CD8-positive, alpha-beta memory T cell (primary cell): ENCODE measurements at places on chromosomes 7 and 10.

- H3K4me3 ChIP-seq = no peak overlapping the region
- H3K4me1 ChIP-seq = no peaks in the 10 kb centered on the region
- H3K27me3 ChIP-seq = no peaks in the 10 kb centered on the region
- no peak overlapping the region for H3K27ac ChIP-seq
- DNase-seq = no peak
- no peaks in the 10 kb centered on the region for H3K36me3 ChIP-seq
Observed at GRCh38 chr10:42883993-42884983, 101.7 kb downstream of the BMS1 start.

- H3K4me3 ChIP-seq = no peak overlapping the region
- H3K36me3 ChIP-seq = no peaks in the 10 kb centered on the region
Observed at GRCh38 chr10:112715581-112715980, 234.5 kb upstream of the TCF7L2 start.

- H3K27ac ChIP-seq = no peak overlapping the region
- H3K27me3 ChIP-seq = no peaks in the 10 kb centered on the region
- no peaks in the 10 kb centered on the region for H3K36me3 ChIP-seq
- no peak overlapping the region for H3K4me3 ChIP-seq
- H3K4me1 ChIP-seq = no peaks in the 10 kb centered on the region
Observed at GRCh38 chr7:46468753-46469356, 547.8 kb upstream of the IGFBP3 start.

GRCh38 chr7:613442-614140 lies 93.9 kb upstream of the PDGFA start:
- H3K4me1 ChIP-seq = peaks cover 56% of the 10 kb centered on the region
- H3K27ac ChIP-seq = no peak overlapping the region
- H3K4me3 ChIP-seq = no peak overlapping the region
- H3K36me3 ChIP-seq = no peaks in the 10 kb centered on the region
- DNase-seq = no peak

DNA sequence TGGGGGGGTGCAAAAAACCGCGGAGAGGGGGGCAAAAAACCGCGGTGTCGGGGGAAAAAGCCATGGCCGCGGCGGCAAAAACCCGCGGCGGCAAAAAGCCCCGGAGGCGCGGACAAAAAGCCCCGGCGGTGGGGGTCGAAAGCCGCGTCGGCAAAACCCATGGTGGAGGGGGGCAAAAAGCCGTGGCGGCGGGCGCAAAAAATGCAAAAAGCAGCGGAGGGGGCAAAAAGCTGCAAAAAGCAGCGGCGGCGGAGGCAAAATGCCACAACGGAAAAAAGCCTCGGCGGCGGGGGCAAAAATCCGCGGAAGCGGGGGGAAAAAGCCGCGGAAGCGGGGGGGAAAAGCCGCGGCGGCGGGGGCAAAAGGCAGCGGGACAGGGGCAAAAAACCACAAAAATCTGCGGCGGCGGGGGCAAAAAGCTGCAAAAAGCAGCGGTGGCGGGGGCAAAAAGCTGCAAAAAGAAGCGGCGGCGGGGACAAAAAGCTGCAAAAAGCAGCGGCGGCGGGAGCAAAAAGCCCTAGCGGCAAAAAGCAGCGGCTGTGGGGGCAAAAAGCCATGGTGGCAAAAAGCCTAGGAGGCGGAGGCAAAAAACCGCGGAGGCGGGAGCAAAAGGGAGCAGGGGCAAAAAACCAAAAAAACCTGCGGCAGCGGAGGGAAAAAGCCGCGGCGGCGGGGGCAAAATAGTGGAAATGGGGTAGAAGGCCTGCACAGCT lies 418.9 kb downstream of the ZNF716 start:
- no peaks in the 10 kb centered on the region for H3K27me3 ChIP-seq
- no peak overlapping the region for H3K4me3 ChIP-seq
- no peak for DNase-seq
- no peak overlapping the region for H3K27ac ChIP-seq
- H3K4me1 ChIP-seq = no peaks in the 10 kb centered on the region
- no peaks in the 10 kb centered on the region for H3K36me3 ChIP-seq

- peaks cover 52% of the 10 kb centered on the region for H3K36me3 ChIP-seq
- no peak overlapping the region for H3K27ac ChIP-seq
- no peak overlapping the region for H3K4me3 ChIP-seq
Observed at GRCh38 chr10:78004215-78005026, 24.9 kb downstream of the POLR3A start.

GRCh38 chr10:87634311-87634710 lies 25.4 kb upstream of the PAPSS2 start:
- no peak overlapping the region for H3K27ac ChIP-seq
- H3K27me3 ChIP-seq = no peaks in the 10 kb centered on the region
- no peaks in the 10 kb centered on the region for H3K36me3 ChIP-seq
- H3K4me3 ChIP-seq = no peak overlapping the region
- DNase-seq = no peak

DNA sequence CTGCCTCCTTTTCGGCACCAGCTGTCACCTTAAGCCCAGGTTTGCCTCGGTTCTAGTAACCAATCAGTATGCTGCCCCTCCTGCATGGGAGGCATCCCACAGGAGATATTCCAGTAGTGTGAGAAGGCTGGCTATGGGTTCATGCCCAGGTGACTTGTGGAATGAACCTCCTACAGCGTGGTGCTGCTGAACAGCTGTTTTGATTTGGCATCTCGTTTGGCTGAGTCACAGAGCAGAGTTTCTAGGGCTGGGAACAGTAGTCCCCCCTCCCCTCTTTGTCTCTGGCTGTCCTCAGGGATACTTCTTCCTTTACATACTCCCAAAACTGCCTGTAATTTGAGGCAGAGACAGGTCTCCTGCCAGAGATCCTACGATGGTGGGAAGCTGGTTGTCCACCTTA lies 16.1 kb downstream of the R3HCC1L start:
- H3K4me3 ChIP-seq = no peak overlapping the region
- H3K36me3 ChIP-seq = no peaks in the 10 kb centered on the region
- no peaks in the 10 kb centered on the region for H3K4me1 ChIP-seq
- H3K27me3 ChIP-seq = no peaks in the 10 kb centered on the region

GRCh38 chr7:26197153-26198115 lies 3.1 kb downstream of the HNRNPA2B1 start:
- no peak for DNase-seq
- peak overlapping the region; percentile 50 for H3K4me3 ChIP-seq
- H3K36me3 ChIP-seq = peaks cover 63% of the 10 kb centered on the region
- no peaks in the 10 kb centered on the region for H3K27me3 ChIP-seq
- peaks cover 53% of the 10 kb centered on the region for H3K4me1 ChIP-seq

- no peak overlapping the region for H3K4me3 ChIP-seq
- no peaks in the 10 kb centered on the region for H3K36me3 ChIP-seq
- H3K27ac ChIP-seq = no peak overlapping the region
- no peaks in the 10 kb centered on the region for H3K4me1 ChIP-seq
- H3K27me3 ChIP-seq = no peaks in the 10 kb centered on the region
- no peak for DNase-seq
Observed at GRCh38 chr7:83486536-83486935, 162.4 kb downstream of the SEMA3E start.

GRCh38 chr10:26090762-26091161 lies 125.8 kb upstream of the GAD2 start:
- no peaks in the 10 kb centered on the region for H3K4me1 ChIP-seq
- no peak overlapping the region for H3K4me3 ChIP-seq
- H3K27ac ChIP-seq = no peak overlapping the region
- no peaks in the 10 kb centered on the region for H3K36me3 ChIP-seq
- DNase-seq = no peak

DNA sequence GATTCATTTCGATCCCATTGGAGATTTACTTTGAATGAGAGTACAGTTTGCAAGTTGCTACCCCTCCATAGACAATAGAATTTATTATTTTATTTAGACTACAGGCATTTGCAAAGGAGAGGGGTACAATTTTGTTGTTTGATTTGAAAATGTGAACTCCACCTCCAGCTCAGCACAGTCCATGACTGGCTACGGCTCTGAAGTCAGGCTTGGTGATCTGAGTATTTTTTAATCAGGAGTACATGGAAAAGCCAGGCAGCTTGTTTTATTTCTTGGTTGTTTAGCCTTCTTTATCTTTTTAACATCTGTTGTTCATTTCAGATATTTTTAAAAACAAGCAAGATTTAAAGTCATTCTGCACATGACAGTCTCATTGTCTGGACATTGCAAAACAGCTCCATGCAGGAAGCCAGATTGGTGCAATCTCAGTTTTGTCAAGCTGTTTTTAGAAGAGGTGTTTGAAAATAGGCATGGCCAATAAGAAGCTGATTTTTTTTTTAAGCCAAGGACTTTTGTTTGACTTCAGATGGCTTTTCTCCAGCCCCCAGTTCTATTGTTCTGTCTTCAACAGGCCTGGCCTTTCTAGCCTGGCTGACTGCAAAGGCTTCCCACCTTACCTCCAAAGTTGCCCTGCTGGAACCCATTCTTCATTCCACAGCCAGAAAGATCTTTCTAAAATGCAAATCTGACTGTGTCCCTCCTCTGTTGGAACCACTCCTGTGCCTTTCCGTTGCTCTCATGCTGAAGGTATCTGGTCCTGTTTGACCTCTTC lies 12.2 kb downstream of the PLXDC2 start:
- H3K27ac ChIP-seq = no peak overlapping the region
- no peak for DNase-seq
- no peaks in the 10 kb centered on the region for H3K36me3 ChIP-seq
- H3K4me3 ChIP-seq = no peak overlapping the region
- H3K4me1 ChIP-seq = no peaks in the 10 kb centered on the region

- peaks cover 6% of the 10 kb centered on the region for H3K4me1 ChIP-seq
- no peak overlapping the region for H3K4me3 ChIP-seq
- no peaks in the 10 kb centered on the region for H3K27me3 ChIP-seq
- no peak overlapping the region for H3K27ac ChIP-seq
- DNase-seq = no peak
Observed at GRCh38 chr10:132392184-132392800, 4.7 kb upstream of the PWWP2B start.

GRCh38 chr10:129942391-129942790 lies 21.7 kb downstream of the EBF3 start:
- DNase-seq = no peak
- H3K27ac ChIP-seq = no peak overlapping the region
- no peak overlapping the region for H3K4me3 ChIP-seq

DNA sequence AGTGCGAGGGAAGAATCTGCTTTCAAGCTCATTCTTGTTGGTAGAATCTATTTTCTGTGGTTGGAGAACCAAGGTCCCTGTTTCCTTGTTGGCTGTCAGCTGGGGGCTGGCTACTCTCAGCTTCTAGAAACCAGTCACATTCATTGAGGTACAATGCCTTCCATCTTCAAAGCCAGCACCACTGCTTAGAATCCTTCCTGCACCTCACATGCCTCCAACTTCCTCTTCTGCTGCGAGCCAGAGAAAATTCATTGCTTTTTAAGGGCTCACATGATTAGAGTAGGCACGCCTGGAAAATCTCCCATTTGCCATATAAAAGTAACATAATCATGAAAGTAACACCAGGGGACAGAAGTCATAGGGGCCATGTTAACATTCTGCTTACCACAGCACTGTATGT lies 28.7 kb downstream of the TES start:
- peaks cover 18% of the 10 kb centered on the region for H3K4me1 ChIP-seq
- peaks cover 4% of the 10 kb centered on the region for H3K36me3 ChIP-seq
- no peak overlapping the region for H3K4me3 ChIP-seq
- DNase-seq = no peak
- no peaks in the 10 kb centered on the region for H3K27me3 ChIP-seq

- H3K4me3 ChIP-seq = no peak overlapping the region
- no peaks in the 10 kb centered on the region for H3K36me3 ChIP-seq
- H3K4me1 ChIP-seq = peaks cover 20% of the 10 kb centered on the region
- H3K27me3 ChIP-seq = no peaks in the 10 kb centered on the region
- no peak overlapping the region for H3K27ac ChIP-seq
Observed at GRCh38 chr10:30398788-30399187, 35.2 kb upstream of the MAP3K8 start.

- no peaks in the 10 kb centered on the region for H3K4me1 ChIP-seq
- no peaks in the 10 kb centered on the region for H3K27me3 ChIP-seq
- no peak overlapping the region for H3K4me3 ChIP-seq
- no peaks in the 10 kb centered on the region for H3K36me3 ChIP-seq
- no peak overlapping the region for H3K27ac ChIP-seq
Observed at GRCh38 chr10:23294638-23295247, 49.9 kb downstream of the C10orf67 start.

- no peaks in the 10 kb centered on the region for H3K36me3 ChIP-seq
- no peaks in the 10 kb centered on the region for H3K27me3 ChIP-seq
- DNase-seq = no peak
- H3K4me1 ChIP-seq = no peaks in the 10 kb centered on the region
- no peak overlapping the region for H3K4me3 ChIP-seq
- H3K27ac ChIP-seq = peak overlapping the region; percentile 67
Observed at GRCh38 chr10:24569828-24570657, 153.6 kb downstream of the ARHGAP21 start.

DNA sequence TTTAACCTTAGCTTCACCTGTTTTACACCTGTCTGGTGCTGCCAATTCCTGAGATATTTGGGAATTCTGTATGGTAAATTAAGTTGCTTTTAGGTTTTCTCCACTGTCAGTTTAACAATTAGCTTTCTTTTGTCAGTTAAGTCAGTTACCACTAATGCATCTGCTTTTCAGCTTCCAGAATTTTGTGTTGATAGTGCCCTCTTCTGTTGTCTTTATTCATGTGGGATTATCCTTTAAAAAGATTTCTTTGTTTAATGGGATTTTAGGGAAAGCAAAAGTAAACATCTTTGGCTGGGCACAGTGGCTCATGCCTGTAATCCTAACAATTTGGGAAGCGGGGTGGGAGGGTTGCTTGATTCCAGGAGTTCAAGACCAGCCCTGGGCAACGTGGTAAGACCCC lies 8.1 kb downstream of the TFAM start:
- H3K36me3 ChIP-seq = peaks cover 60% of the 10 kb centered on the region
- H3K4me1 ChIP-seq = peaks cover 4% of the 10 kb centered on the region
- no peak overlapping the region for H3K27ac ChIP-seq
- H3K27me3 ChIP-seq = no peaks in the 10 kb centered on the region

DNA sequence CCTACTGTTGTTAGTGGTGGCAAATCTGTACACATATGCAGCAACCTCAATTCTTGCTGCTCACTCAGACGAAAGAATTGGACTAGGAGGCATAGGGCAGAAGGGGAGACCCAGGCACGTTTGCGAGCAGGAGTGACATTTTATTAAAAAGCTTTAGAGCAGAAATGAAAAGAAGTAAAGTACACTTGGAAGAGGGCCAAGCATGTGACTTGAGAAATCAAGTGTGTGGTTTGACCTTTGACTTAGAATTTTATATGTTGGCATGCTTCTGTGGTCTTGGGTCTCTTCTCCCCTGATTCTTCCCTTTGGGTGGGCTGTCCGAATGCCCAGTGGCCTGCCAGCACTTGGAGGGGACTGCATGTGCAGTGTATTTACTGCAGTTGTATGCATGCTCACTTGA lies 205.5 kb upstream of the SEMA3D start:
- no peaks in the 10 kb centered on the region for H3K27me3 ChIP-seq
- H3K36me3 ChIP-seq = no peaks in the 10 kb centered on the region
- H3K4me3 ChIP-seq = no peak overlapping the region
- H3K27ac ChIP-seq = no peak overlapping the region
- no peak for DNase-seq
